NCI-H1436 treated with DMSO at 0.1 percent for 48 hours (cell line): ENCODE measurements at places on chromosomes 12 and 14.

DNA sequence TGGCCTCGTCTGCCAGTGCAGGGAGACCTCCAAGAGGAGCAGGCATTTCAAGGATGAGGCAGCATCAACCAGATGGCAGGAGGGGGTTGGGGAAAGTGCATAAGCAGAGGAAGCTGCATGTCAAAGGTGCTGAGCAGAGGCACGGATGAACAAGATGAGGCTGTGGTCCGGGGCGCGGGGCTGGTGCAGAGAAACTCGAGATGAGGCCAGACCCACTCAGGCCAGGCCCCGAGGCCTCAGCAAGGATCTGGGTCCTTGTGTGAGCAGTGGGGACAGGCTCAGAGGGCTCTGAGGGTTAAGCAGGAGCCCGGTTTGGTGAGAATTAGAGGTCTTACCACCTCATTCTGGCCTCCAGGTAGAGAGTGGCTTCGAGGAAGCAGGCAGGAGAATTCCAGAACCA, 98.8 kb downstream of the DICER1 start:
- no peak for DNase-seq

DNA sequence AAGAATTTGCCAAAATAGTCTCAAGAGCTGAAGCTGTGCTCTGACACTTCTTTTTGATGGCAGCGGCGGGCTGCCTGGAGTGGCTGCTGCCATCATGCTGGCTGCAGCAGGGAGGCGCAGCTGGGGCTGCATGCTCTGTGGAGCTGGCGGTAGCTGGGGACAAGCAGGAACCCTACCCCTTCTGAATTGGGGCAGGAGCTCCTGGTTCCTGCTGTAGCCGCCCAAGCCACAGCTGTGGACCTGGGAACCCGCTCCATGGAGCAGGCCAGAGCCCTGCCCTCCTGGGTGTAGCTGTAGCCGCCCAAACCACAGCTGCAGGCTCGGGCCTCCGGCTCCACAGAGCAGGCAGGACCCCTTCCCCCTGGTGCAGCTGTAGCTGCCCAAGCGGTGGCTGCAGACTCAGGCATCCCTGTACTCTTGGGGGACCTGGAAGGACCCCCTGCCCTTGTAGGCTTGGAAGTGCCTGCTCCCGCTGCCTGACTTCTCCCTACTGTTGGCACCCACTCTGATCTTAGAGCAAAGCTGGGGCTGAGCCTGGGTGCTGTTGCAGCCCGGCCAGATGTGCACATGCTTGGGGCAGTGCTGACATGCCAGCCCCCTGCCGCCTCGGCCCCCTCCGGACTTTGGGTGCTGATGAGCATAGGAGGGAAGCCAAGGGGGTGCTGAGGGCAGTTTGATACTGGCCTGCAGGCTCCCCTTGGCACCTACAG, 33.3 kb downstream of the APAF1 start:
- DNase-seq: no peak

DNA sequence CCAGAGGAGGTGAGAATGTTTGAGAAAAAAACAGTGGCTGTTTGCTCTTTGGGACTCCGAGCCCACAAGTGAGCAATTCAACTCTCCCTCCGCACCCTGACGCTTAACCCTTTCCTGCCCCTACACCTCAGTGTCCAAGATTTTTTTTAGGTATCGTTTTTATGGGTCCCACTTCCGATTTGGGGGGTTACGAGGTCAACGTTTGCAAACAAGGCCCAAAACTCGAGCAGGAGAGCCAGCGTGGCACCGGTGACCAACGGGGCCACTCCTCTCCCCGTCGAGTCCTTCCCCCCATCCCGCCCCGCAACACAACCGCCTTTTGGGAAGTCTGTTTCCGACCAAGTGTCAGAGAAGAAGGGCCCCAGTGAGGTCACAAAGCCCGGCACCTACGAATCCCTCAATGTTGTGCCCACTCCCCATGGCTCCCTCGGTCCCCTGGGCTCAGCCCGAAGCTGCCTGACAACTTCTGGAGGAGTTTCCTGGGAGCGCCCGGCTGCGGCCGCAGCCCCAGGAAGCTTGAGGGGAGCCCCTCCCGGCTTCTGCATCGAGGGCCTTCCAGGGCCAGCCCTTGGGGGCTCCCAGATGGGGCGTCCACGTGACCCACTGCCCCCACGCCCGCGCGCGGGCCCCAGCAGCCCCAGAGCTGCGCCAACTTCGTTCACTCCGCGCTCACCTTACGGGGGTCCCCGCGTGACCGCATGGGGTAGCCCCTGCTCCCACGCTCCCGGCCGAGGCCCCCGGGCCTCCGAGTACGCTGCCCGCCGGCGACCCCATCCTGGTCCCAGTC, 1.2 kb downstream of the CDK2AP1 start:
- no peak for DNase-seq

DNA sequence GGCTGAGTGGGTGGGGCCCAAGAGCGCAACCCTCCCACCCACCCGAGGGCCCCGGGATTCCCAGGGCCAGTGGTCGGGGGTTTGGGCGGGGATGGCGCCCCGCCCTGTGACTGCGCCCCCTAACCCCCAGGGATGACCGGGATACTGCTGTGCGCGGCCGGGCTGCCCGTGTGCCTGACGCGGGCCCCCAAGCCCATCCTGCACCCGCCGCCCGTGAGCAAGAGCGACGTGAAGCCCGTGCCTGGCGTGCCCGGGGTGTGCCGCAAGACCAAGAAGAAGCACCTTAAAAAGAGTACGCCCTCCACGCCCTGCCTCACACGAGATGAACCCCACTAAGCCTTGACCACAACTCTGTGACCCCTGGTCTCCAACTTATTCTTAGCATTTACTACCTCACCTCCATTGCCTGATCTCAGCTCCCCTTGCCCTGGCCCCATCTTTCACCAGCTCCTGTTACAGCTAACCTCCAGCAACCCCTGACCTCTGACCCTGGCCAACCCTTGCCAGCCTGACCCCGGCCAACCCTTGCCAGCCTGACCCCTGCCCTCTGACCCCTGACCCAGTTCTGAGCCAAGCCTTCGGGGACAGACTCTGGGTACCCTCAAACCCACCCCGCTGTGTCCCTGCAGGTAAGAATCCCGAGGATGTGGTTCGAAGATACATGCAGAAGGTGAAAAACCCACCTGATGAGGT, 37.0 kb downstream of the DTX1 start:
- DNase-seq: no peak

- DNase-seq: no peak
Measured at GRCh38 chr12:110117956-110118685, 6.0 kb upstream of the IFT81 start.

- no peak for DNase-seq
Measured at GRCh38 chr12:113712481-113712880, 240.8 kb upstream of the LHX5 start.

GRCh38 chr14:96614481-96614881, 112.3 kb downstream of the PAPOLA start:
- DNase-seq: no peak

GRCh38 chr14:104421401-104421821, 158.2 kb upstream of the C14orf180 start:
- DNase-seq: no peak

DNA sequence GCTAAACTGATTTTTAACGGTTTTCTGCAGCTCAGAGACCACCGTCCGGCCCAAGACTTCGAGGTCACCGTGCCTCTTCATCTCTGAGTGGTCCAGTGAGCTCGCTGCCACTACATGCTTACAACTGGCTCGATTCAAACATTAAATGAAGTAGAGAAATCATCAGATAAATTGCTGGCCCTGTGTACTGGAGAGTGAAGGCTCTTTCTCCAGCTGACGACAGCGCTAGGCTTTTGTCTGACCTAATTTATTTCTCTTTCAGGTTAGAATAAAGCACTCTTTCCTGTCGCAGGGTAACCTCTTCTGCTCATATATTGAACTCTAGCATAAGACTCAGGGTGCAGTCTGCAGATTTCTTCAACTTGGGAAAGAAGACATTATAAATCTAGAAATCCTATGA, 6.4 kb downstream of the BCL11B start:
- DNase-seq: no peak

GRCh38 chr14:98766818-98767217, 505.2 kb downstream of the BCL11B start:
- no peak for DNase-seq

GRCh38 chr14:93033983-93034670, 81.6 kb downstream of the ITPK1 start:
- no peak for DNase-seq

- DNase-seq: no peak
Measured at GRCh38 chr12:95191060-95191696, 26.1 kb downstream of the FGD6 start.

DNA sequence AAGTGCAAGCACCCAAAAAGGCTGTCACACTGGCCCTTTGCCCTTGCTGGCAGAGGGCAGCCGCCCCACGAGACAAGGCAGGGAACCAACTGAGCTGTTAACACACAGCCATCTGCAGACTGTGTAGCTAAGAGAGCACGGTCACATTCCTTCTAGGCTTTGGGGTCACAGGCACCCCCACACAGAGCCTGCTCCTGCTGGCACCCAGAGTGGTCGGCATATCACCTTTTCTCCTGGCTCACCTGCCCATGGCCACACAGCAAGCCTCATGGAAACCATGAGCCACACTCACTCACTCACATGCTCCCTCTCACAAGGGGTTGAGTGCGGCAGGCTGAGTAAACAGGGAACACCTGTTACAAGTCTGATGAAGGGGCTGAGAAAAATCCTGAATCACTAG, 214.5 kb downstream of the PCNX1 start:
- DNase-seq: no peak

DNA sequence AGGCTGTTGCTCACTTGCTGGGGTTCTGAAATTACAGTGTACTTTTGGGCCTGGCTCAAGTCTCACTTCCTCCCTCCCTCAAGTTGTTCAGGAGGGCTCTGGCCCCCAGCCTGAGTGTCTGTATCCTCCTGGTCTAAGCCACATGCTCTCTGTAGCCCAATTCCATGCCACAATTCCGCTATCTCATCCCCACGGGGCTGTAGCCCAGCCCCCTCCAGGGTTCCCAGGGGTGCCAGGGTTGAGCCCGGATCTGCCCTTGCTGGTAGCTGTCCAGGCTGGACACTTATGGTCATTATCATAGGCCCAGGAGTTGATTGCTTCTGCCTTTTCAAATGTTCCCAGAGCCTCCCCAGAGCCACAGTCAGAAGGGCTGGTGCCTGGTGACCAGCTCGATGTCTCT, 65.3 kb downstream of the PRIMA1 start:
- no peak for DNase-seq

GRCh38 chr14:54682578-54682977, 115.7 kb downstream of the SAMD4A start:
- no peak for DNase-seq

DNA sequence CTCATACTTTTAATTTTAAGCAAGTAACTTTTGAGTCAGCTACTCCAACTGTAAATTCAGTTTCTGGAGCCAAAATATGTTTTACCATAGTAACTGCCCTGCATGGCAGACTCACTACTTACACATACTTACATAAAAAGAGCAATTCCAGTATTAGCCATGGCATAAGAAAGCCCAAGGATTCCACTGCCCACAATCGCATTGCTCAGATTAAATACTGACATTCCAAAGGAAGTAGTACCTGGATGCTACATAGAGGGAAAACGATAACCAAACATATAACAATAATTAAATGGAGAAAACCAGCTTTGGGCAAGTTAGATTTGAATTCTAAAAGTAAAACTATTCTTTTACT, 2.2 kb downstream of the SLC38A2 start:
- no peak for DNase-seq

DNA sequence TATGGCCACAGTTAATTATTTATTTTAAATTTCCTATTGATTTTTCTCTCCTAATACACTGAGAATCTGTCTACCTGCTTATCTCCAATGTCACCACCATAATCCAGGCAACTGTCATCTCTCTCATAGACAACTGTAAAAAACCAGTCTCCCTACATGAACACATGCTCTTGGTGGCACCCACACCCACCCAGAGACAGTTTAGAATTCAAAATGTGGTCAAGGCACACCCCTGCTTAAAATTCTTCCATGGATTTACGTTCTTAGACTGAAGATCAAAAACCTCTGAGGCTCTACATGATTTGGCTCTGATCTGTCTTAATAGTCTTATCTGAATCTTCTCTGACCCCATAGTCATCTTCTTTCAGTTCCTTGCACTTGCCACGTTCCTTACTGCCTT, 241.1 kb upstream of the ABCD2 start:
- DNase-seq: no peak

GRCh38 chr12:101841069-101841468, 10.3 kb upstream of the GNPTAB start:
- DNase-seq: no peak

GRCh38 chr12:130212384-130212989, 50.2 kb downstream of the FZD10 start:
- DNase-seq: no peak

GRCh38 chr12:115341442-115341841, 657.5 kb upstream of the TBX3 start:
- no peak for DNase-seq

DNA sequence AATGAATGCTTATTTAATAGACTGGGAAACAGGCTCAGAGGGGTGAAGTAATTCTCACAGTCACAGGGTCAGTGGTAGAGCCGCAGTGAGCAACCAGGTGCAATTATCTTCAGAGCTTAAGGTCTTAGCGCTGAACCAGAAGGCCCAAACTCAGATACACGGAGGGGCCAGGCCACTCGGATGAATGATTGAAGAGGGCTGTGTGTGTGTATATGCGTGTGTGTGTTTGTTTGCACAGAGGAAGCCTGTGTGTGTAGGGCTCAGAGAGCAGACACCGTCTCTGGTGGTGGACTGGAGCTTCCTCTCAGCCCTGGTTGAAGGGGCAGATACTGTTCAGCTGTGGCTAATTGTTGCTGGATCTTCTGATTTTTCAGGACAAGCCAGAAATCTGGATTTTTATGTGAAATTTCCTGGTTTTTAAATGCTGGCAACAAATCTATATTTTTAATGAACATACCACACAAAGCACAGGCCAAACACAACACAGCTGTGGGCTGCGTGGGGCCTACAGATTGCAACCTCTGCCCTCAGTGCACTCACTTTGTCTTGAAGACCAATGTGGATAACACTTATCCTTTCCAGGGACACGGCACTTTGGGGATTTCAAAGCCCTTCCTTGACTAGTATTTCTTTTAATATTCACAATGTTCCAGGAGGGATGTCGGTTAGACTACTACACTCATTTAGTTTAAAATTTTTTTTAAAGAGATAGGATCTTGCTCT, 94.5 kb upstream of the NRXN3 start:
- no peak for DNase-seq
